ENCODE measurements at places on chromosomes 1 and 21.

DNA sequence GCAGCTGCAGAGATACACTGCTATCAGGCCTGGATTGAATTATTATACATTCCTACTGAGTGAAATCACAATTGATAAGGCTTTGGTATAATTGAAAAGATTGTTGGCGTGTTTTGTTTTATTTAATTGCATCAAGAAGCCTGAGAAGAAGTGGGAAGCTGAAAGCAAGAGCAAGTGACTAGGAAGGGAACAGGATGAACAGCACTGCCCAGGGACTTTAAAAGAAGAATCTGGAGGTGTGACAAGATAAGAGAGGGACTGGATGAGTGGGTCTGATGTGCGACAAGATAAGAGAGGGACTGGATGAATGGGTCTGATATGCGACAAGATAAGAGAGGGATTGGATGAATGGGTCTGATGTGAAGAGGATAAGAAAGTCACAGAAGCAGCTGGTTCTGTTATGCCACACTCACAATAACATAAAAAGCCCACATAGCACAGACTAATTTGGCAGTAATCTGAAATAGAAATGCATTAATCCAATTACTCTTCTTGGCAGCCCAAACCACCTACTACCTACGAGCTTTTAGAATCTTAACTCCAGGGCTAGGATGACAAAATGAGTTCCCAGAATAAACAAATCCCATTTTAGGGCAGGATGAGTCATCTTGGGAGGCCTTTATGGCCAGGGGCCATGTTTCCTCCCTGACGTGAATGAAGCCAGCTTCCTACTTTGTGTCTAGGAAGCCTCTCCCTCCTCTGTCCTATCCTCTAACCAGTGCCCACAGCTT, 129.7 kb downstream of the DUSP10 start:
- peak; percentile 67 for DNase-seq

DNA sequence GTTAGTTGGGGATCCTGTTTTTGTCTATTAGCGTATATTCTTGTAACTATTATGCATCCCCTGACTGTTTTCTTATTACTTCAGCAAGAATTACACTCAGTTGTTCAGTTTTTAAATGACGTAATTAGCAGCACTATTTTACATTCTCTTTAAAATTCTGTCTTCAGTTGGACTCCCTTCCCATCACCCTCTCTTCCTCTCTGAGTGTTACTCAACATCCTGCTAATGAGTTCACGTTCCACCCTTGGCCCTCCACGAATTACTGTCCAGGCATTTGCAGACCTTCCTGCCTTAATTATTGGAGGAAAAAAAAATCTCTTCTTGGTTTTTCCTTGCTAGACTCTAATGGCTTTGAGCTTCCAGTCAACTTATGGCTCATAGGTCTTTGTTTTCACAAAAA, 23.6 kb upstream of the FAM78B start:
- DNase-seq, result no peak

DNA sequence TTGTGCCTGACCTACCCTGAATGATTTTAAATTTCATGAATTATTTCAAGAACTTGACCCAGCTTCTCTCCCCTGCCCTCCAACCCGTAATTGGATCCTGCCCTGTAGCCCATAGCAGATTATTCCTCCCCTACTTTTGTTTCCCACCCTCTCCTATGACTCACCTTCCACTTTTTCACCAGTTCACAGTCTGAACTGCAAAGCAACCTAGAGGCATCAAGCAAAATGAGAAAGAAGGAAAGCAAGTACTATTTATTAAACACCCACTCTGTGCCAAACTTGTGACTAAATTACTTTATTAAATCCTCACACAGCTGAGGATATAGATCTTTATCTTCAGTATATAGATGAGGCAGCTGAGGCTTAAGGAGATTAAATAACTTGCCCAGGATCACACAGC, 20.7 kb upstream of the IKBKE start:
- DNase-seq, result no peak

GRCh38 chr21:29315131-29315749, 16.5 kb downstream of the BACH1 start:
- DNase-seq, result no peak

DNA sequence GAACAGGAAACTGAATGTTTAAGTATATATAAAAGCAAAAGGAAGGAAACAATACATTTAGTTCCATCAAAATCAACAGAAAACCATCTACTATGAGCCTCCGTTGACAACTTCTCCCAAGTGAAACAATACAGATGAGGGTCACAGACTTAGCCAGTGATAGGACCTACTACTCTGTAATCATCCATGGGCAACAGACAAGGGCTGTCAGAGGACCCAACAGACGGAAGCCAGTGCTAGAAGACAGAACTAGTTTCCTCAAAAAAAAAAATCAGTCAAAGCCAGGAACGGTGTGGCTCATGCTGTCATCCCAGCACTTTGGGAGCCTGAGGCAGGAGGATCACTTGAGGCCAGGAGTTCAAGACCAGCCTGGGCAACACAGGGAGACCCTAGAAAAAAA, 20.6 kb downstream of the RERE start:
- no peak for DNase-seq

DNA sequence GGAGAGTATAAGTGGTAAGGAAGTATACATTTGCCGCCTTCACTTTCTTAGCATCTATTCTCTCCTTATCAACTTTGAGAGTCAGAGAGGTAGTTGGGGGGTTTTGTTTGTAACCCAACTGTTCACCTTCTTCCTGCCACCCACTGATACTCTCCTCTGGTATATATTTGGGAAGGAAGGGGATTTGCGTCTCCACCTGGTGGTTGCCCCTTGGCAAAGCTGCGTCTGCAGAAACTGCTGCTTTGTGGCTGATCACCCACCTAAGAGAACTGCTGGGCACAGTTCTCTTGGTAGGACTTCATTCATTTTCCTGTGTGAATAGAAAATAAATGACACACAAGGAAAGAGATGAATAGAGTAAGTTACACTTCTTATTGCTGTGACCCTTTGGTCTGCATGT, 87.0 kb downstream of the SYT14 start:
- no peak for DNase-seq

Measured in GM04504 (cell line).